NCI-H2227 treated with DMSO at 0.1 percent for 48 hours (cell line): ENCODE measurements at places on chromosomes 3 and 15.

DNA sequence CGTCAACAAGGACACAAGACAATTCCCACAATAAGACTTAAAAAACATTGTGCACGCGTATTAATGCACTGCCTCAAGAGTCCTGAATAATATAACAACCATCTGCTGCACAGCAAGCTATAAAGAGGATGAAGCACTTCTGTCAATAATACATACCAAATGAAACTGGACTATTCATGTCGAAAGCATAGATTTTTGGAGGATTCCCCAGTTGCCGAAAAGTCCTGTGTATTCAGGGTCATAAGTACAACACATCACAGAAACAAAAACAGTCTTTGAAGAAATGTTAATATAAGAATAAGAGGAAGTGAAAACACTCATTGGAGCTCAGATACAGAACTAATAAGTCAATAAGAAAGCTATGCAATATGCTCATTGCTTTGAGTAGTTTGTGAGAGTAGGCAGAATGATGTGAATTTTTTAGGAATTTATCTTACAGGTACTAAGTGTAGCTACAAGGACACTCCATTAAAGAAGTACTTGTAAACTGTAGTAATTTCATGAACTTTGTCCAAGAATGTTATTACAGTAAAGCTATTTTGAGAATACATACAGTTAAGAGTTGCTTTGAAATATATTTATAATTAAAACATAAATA, 31.6 kb downstream of the CBLB start:
- no peak for DNase-seq

GRCh38 chr3:57699591-57699990, 6.7 kb upstream of the DENND6A start:
- DNase-seq = no peak

DNA sequence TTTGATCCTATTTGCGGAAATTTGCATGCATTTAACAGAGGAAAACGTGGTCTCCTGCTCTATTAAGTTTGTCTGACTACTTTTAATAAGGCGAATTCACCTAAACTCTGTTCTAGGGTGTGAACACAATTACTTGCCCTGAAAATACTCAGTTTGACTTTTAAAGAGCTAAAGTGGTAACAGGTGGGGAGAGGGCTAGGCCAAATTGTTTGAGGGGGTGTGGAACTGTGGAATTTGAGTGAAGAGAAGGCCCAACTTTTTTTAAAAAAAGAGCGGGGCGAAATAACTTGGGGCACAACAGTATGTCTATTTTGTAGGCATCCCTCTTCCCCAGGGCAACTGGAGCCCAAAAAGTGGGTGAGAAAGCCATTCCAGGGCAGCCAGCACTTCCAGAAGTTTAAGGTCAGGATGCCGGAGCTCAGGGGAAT, 580 bp upstream of the FXR1 start:
- DNase-seq = no peak

DNA sequence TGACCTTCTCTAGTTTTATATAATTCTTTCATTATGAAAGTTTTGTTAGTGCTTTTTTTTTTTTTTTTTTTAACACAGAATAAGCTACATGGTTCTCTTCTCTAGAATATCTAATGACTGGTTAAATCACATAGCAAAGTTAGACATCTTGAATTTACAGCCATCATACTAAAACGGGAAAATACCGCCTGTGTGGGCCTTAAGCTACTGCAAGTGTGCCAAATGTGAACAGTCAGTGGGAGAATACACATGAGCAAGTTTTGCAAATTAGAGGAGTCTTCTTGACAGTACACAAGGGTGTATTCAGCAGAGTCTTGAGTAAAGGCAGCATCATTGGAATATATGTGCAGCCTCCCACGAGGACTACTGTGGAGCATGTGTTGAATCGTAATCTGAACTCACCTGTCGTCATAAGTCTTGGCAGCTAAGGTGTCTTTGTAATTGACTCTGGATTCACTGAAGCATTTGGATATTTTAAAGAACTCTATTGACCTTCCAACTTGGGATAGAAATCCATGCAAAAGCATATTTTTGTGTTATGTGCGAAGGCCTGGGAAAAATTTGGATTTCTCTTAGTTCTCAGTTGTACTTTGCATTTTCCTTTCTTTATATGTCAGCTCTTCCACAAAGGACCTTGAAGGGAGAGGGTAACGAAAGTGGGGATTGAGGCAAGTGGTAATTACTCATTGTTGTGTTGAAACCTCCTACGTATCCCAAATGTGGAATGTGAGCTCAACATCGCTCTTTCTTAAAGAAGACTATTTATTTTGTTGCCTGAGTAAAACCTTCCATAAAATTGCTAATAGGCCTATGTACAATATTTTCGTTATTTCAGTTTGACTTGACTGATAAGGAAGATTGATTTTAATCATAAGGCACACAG, 117.4 kb downstream of the ATG7 start:
- DNase-seq = no peak

DNA sequence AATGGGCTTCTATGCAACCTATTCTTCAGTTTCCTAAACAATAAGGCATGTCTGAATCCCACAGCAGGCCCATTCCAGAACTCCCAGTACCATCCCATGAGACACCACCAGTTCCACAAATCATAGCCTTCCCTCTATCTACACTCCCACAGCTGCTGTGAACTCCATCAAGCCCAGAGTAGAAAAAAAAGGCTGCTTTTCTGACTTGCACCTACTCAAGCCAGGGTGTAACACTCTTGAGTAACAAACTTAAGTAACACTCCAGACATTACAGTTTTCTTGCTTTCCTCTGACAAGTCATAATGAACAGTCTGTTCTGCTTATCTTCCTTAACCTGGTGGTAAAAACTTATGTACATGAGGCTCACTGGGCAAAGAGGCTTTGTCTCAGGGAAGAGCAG, 283.1 kb downstream of the NFKBIZ start:
- no peak for DNase-seq

DNA sequence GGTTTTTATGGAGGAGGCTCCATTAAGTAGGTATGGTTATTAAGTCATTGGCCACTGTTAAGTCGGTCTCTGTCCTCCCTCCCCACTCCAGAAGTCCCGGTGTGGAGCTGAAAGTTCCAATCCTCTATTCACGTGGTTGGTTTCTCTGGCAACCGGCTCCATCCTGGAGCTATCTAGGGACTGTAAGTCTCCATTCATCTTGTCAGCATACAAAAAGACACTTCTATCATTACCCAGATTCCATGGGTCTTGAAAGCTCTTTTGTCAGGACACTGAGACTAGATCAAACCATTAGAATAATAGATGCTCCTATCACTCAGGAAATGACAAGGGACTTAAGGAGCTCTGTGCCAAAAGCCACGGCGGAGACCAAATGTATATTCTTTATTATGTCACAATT, 110.3 kb downstream of the PIK3CB start:
- DNase-seq = no peak

- DNase-seq = no peak
Measured at GRCh38 chr15:71334873-71335272, 219.6 kb downstream of the THSD4 start.

DNA sequence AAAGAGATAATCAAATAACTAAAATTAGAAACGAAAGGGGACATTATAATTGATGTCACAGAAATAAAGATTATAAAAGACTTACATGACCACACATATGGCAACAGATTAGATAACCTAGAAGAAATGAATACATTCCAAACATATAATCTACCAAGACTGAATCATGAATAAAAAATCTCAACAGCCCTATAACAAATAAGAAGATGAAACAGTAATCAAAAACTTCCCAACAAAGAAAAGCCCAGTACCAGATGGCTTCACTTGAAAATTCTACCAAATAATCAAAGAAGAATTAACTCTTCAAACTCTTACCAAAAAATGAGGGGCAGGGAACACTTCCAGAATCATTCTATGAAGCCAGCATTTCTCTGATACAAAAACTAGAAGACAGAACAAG, 11.8 kb downstream of the TOP2B start:
- no peak for DNase-seq
